ENCODE measurements at places on chromosomes 12 and 14.

DNA sequence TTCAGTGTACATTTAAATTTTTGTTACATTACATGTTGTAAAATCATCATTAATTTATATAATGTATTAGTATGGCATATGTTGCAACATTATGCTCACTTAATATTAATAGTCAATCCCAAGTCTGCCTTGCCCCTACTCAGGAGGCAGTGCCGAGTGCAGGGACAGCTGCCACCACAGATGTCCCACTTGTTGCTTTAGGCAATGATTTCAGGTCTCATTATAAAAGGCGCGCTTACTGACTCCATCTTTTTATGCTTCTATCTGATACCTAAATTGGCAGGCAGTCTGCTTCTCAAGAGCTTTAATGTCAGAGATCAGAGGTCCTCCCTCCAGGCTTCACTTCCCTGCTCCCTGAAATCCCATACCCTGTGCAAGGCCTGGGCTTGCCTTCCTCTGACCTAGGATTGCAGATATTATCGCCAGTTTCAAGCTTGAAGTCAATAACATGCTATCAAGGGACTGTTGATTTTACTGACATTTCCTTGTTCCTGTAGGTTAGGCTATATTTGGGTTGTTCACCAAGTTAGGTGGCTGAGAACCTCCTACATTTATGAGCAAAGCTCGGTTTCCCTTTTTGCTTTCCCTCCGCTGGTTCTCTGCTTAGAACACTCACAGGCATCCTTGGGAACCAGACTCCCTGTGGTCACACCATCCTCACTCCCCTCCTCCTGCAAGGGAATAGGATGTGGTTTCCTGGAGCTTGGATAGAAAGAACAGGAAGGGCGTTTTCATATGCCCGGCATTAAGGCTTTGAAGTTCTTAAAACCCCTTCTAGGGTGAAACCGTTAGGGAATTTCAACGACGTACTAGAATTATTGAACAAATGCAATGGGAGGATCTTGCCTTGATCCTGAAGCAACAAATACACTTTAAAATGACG lies 208.4 kb upstream of the FKBP4 start:
- no peak for DNase-seq

- DNase-seq = no peak
Observed at GRCh38 chr14:99685151-99685591, 1.1 kb downstream of the CYP46A1 start.

DNA sequence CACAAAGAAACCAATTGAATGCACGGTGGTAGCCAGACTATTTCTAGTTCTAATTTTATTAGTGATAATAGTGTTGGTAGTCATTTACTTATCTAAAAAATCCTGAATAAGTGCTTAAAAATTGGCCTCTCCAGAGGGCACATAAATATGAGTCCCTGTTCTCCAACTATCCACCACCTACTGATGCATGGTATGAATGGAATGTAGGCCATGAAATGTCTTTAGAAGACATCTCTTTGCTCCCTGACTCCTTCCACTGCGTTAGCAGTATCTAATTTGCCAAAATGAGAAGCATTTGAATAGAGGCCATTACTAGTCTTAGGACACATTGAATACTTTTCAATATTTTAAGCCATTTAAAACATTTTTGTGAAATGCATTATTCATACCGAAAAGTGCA lies 261.7 kb downstream of the LRFN5 start:
- DNase-seq = no peak

DNA sequence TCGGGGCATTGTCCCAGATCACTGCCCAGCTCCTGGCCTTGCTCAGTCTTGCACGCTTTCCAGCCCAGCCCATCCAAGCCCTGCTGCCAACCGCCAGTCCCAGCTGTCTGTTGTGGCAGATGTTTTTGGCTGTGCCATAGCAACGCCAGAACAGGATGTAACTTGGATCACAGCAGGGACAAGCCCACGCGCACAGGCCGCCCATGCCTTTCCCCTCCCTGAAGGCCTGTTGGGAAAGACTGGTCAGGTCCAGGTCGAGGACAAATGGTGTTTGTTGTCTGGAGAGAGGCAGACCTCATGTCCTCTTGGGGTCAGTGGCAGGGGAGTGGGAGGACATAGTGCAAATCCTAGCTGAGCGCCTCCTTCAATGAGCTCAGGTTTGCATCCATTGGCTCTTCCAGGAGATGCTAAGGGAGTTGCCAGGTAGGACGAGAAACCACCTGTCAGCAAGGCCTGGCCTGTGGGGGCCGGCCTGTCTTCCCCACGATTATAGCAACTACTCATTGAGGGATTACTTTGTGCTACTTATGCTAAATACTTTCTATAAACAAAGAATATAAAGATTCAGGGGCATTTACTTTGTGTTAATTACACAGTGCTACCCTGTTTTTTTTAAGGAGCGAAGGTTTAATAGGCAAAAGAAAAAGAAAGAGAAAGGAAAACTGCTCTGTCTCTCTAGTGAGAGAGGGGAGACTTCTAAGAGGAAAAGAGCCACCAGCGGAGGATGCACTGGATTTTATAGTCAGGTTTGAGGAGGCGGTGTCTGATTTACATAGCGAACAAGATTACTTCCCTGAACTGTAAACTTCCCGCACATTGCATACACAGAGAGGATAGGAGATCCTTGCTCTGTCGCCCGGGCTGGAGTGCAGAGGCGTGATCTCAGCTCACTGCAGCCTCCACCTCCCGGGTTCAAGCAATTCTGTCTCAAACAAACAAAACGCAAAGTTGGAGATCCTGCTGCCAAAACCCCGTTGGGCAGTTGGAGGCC lies 42.8 kb upstream of the CORO1C start:
- DNase-seq = no peak

Measured in activated CD4-positive, CD25-positive, alpha-beta regulatory T cell treated with anti-CD3 and anti-CD28 coated beads, Interleukin-2, amount 50 U/mL, for 16 hours (primary cell).